ENCODE measurements at places on chromosomes 13 and 19.

DNA sequence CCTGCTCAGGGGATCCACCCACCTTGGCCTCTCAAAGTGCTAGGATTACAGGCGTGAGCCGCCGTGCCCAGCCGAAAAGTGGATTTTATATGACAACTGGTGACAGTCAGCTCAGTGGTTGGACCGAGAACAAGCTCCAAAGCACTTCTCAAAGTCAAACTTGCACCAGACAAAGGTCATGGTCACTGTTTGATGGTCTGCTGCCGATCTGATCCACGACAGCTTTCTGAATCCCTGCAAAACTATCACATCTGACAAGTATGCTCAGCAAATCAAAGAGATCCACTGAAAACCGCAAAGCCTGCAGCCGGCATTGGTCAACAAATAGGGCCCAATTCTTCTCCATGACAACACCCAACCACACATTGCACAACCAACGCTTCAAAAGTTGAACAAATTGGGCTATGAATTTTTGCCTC, 21.6 kb upstream of the NAA16 start:
- no peak for DNase-seq

GRCh38 chr19:47435196-47435595, 15.9 kb upstream of the MEIS3 start:
- no peak for DNase-seq

- no peak for DNase-seq
These were observed 122.2 kb downstream of the KL start for GRCh38 chr13:33138441-33138840.

DNA sequence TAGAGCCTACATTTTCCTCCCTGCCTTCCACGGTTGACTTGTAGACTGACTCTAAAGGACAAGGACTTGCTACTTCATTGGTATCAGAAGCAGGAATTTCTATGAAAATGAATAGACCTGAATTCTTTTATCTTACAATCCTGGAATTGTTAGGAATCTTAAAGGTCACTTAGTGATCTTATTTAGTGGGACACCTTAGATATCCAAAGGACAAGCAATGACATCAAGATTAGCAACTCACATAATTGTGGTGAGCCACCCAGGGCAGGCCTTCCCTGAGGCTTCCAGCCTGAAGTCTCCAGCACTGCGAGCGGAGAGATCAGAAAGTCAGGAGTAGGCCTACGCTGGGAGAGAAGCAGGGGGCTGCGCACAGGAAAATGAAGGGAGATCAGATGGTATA, 37.8 kb downstream of the KLF5 start:
- no peak for DNase-seq

- no peak for DNase-seq
These were observed 247.7 kb upstream of the SLITRK1 start for GRCh38 chr13:84129966-84130365.

GRCh38 chr19:33497131-33497777, 24.3 kb downstream of the PEPD start:
- DNase-seq: no peak

DNA sequence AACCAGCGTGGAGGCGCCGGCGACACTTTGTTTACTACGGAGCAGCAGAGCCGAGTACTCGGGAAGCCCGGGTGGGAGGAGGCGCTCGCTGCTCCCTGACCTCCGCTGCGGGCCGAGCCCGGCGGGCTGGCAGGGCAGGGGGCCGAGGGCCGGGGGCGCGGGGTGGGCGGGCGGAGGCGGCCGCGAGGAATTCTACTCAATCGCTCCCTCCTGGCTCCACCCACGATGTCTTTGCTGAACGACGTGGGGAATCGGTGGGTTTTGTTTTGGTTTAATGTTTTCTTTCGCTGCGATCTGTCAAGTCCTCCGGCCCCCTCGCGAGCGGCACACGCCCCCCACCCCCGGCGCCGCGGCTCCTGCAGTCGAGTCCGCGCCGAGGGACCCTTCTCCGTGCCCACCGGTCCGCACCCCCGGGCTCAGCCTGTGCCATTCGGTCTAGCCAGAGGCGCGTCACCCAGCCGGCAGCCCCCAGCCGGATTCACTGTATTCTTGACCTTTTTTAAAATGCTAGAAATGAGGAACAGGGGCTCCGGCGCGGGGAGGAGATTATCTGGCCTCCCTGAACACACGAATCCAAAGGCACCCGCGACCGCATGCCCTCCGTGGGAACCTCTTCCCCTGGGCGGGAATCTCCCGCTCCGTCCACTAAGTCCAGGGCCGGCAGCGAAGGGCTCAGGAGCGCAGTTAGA, 636 bp upstream of the FOXO1 start:
- DNase-seq: peak; percentile 25

DNA sequence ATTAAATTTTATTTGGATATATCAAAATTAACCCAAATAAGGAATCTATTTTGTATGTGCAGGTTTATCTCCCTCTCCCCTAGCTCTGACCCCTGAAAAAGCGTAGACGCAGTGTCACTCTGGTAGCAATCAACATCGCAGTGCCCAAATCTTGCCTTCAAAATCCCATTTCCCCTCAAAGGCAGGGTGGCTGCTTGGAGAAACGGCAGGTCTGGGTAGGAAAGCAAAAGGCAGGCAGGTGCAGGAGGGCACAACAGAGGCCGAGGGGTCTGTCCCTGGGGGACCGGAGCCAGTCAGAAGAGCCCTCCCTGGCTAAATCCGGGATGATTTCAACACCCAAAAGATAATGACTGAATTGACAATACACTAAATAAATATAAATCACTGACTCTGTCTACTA, 41.9 kb downstream of the NAXD start:
- DNase-seq: no peak

DNA sequence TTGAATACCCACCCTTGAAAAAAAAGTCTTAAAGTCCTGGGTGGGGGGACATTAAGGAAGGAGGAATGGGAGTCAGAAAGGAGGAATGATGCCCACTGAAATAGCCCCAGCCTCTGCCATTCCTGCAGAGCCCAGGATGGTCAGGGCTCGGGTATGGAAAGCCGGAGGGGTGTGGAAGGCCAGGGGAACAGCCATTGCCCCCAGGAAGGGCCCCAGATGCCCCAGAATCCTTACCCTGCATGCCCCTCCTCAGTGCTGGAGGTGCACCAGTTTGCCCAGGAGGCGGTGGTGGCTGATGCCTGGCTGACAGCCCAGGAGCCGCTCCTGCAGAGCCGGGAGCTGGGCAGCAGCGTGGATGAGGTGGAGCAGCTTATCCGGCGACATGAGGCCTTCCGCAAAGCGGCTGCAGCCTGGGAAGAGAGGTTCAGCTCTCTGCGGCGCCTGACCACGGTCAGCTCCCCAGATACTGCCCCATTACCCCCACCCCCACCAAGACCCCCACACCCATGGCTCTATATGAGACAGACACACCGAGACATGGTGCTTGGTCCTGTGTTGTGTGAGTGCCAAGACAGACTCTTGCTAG, 10.7 kb upstream of the SHKBP1 start:
- DNase-seq: no peak

DNA sequence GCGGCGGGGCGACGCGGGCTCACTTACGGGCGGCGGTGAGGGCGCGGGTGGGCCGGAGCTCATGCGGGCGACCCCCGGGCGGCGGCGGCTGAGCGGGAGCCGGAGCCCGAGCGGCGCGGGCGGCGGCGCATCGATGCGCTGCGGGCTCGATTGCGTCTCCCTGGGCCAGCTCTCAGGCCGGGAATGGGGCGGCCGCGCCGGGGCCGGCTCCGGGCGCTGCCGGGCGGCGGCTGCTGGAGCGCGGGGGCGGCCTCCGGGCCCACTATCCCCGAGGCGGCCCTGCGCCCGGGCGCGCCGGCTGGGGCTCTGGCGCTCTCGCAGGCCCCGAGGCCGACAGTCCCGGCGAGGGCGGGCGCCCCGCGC, 1.4 kb upstream of the TSHZ3 start:
- no peak for DNase-seq

DNA sequence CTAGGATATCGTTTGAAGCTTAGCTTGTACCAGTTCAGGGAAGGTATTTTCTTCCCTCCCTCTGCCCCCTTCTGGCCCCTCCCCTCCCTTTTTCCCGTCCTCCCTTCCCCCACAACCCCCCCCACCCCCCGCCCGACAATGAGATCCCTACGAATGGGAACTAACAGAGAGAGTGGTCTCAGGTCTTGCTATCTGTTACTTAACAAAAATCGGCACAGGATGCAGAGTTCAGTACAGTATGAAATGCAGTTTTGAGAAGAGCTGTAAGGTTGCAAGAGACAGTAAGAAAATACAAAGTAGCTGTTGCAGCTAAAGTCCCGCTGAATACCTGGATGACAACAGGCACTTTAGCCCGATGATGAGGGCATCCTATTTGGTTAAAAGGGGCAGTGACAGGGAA, 3.1 kb upstream of the DACH1 start:
- no peak for DNase-seq

DNA sequence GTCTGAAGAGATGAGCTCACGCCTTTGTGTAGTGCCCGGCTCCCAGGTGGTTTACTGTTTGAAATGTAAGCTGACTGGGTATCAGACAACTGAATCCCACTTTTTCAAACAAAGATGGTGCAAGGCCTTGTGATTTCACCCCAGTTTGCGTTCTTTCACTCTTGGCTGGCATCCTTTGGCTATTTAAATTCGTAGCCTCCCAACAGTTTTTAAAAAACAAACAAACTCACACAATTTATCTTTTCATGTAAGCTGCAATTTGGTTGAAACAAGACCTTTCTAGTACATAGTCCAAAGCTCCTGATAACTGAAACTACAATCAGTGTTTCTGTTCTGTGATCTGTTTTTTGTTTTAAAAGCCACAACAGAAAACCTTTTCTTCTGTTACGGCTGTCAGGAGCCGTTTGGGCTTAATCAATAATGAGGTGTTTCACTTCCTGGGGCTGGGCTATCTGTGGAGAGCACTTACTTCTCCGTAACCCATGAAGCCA, 65.1 kb upstream of the NPAS1 start:
- DNase-seq: no peak

- DNase-seq: no peak
These were observed 3.6 kb upstream of the CEACAM3 start for GRCh38 chr19:41792513-41793413.

DNA sequence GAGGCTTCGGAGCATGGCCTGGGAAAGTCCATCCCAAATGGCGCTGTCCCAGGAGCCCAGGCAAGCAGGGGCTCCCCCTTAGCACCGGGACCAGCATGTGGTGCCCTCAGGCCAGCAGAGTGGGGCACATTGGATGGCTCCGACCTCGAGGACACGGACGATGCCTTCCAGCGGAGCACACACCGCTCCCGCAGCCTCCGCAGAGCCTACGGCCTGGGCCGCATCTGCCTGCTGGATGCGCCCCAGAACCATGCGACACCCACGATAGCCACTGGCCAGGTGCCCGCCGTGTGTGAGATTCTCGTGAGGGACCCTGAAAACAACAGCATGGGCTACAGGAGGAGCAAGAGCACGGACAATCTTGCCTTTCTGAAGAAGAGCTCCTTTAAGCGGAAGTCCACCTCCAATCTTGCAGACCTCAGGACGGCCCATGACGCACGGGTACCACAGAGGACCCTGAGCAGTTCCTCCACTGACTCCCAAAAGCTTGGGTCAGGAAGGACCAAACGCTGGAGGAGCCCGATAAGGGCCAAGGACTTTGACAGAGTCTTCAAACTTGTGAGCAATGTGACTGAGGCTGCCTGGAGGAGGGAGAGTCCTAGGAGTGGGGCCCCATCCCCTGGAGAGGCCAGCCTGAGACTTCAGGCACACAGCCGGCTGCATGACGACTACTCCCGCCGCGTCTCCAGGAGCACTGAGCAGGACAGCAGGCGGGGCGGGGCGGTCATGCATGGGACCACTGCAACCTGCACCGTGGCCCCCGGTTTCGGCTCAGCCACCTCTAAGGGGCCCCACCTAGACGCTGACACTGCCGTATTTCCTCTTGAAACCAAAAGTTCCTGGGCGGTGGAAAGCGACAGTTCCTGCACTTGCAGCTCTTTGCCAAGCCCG, 63.1 kb downstream of the SPATA13 start:
- DNase-seq: no peak

DNA sequence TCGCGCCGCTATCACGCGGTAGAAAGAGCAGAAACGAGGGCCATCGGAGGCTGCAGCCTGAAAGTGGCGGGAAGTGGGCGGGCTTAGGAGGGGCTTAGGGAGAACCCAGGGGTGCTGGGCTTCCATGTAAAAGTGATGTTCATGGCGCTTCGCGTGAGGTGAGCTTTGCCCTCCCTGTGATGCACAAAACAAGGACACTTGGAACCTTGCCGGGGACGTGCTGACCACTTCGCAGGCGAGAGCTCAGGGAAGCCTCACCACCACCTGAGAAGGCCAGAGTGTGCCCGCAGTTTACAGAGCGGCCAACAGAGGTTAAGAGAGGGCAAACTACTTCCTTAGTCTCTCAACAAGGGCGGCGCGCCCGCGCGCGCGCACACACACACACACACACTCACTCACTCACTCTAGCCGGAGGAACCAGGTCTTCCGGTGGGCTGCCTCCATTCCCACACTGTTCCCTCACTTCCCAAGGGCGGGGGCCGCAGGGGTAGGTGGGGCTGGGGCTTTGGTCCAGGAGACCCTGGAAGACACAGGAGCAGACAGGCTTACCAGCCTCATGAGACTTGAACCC, 651 bp downstream of the GAPDHS start:
- no peak for DNase-seq
